NCI-H2171 (cell line): ENCODE measurements at places on chromosomes 5 and 9.

DNA sequence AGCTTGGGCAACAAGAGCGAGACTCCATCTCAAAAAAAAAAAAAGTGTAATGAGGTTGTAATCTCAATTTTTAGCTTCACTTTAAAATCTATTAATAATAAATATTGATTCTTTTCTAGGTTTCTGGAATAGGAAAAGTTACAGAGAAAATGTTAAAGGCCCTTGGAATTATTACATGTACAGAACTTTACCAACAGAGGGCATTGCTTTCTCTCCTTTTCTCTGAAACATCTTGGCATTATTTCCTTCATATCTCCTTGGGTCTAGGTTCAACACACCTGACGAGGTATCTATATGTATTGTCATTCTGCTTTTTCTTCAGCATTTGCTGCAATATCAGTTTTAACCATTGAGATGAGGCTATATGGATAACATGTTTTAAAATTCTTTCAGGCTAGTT is 26.6 kb upstream of the ANKDD1B start:
- DNase-seq = no peak

DNA sequence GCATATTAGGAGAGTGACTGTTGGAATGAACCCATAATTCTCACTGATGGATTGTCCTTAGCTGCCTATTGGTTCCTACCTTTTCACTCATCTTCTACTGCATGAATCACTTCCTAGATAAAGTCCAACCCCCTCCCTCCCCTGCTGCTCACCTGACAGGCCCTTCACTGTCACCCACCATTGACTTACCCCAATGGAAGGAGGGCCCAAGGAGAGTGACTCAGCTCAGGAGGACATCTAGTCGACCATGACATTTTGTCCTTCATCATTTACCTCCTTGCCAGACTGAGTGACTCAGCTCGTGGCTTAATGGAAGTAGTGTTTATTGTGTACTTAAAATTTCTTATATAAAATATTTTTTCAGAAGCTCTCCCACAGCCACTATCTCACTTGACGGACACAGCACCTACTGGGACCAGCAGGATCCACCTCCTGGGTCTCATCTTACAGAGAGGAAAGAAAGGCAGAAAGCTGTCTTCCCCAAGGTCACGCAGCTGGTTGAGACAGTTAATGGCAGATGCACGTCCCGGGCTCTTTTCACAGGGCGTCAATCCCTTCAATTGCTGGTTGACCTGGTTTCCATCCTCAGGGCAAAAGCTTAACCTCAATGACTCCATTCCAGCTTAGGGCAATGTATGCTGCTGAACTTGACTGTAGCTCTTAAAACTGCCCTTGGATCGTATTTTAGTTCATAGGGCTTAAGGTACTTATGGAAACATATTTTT is 142.3 kb downstream of the MARCHF11 start:
- no peak for DNase-seq

GRCh38 chr5:80759866-80760577 is 105.2 kb upstream of the DHFR start:
- no peak for DNase-seq

- peak; percentile 53 for DNase-seq
Measured at GRCh38 chr9:137672907-137673791, 54.3 kb downstream of the EHMT1 start.

- DNase-seq = no peak
Measured at GRCh38 chr5:73233461-73234203, 60.6 kb downstream of the TMEM174 start.

GRCh38 chr9:89745601-89746376 is 141.0 kb downstream of the GADD45G start:
- DNase-seq = no peak

DNA sequence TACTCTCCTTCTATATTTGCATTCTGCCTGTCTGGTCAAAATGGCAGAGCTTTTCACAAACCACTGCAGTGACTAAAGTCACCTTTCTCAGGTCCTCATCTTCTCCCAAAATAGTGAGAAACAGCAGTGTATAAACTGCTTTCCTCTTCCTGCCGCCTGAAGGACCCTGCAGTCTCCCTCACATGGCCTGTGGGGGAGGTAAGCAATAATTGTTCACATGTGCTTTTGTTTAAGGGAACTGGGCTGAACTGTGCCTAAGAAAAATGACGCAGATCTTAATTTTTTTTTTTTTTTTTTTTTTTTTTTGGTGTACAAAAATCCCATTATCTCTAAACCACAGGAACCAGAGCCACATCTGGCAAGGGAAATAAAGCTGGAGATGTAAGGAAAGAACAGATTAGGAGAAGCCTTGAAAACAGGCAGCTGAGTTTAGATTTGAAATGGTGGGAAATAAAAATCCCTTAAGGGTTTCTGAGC is 131.7 kb upstream of the VLDLR start:
- DNase-seq = no peak

DNA sequence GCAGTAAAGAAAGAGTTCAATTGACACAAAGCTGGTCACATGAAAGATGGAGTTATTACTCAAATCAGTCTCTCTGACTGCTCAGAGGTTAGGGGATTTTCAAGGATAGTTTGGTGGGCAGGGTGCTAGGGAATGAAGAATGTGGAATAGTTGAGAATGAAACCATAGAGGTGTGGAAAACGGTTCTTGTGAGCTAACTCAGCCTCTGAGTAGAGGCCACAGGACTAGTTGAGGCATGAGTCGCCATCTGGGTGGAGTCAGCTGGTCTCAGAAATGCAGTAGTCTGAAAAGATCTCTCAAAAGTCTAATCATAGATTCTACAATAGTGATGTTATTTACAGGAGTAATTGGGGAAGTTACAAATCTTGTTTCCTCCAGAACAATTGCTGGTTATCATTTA is 178.9 kb upstream of the SPEF2 start:
- no peak for DNase-seq

GRCh38 chr9:80175286-80176150 is 603.8 kb downstream of the TLE4 start:
- peak; percentile 17 for DNase-seq

GRCh38 chr5:88808153-88808552 is 74.8 kb downstream of the MEF2C start:
- no peak for DNase-seq

DNA sequence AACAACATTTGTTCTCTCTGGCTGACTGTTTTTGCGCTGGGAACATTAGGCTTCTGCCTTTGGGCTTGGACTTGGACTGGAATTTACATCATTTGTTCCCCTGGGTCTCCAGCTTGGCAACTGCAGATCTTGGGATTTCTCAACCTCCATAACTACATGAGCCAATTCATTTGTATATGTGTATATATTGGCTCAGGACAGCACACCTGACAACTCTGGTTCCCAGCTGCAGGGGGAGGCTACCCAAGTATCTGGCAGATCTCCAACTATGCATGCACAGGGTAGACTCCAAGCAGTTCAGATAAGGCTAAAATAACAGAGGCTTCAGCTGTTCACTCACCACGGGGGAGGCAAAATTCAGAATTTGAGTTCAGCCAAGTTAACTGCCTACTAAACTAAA is 31.6 kb upstream of the F2RL1 start:
- DNase-seq = no peak

DNA sequence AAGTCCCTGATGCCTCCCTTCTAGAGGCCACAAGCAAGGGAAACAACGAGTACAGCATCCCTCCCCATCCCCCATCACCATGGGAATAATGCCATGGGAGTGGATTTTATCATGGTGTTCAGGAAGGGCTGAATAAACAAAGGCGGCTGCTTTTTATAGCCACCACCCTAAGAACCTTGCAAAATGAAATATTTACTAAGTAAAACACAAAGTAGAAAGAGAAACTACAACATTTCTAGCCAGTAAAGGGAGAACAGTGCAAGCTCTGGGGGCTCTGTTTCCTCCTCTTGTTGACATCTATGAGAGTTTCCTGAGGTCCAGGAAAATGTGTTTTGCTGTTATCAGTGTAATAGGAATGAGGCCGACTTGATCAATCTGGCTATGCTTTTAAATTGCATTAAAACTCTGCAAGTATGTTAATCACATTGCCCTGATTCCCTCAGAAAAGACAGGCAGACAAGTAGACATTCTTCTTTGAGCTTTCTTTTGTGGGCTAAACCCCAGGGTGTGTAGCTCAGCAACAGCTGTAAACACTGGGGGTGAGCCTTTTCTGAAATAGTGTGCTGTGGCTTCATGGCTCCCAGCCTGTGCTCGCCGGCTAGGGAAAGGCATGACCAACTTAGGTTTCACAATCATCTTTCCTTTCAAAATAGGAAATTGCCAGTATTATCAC is 31.1 kb downstream of the SV2C start:
- DNase-seq = no peak

- no peak for DNase-seq
Measured at GRCh38 chr9:137506274-137506673, 43.9 kb downstream of the PNPLA7 start.

DNA sequence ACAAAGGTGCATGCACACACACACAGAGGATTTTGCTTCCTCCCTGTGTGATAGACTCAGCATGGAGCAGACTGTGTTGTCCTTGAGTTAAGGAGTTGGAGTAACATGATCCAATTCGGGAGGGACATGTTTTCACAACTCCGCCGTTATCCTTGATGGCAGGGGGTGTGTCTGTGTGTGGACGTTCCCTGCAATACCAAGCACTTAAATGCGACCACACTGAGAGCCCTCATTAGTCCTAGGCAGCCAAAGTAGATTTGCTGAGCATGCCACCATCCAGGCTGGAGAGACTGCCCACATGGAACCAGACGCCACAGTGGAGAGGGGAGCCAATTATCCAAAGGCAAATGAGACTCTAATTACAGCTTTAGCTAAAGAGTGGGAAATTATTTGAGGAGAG is 140.1 kb downstream of the DOCK2 start:
- DNase-seq = no peak

DNA sequence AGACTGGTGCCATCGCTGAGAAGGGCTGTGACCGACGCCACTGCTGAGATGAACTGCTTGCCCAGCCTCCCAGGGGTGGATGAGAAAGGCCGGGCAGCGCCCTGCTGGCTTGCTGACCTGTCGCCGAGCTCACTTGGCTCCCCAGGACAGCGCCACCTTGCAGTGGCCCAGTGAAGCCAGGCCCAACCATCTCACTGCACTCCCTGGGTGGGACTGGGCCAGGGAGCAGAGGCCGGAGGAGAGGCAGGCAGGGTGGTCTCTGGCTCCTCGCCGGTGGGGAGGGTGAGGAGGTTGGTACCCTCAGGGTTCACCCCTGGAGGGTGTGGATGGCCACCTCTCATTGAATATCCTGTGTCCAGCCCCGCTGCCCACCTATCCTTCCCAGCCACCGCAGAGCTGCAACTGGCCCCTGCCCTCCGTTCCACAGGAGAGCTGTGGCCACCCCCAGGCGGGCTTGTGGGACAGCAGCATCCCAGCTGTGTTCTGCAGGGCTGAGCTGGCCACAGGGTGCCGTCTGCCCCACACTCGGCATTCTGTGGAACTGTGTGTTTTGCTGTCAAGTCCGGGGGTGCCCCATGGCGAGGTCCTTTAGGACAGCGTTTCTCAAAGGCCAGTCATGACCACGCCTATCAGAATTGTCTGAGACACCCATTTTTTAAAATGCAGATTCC is 41.0 kb upstream of the FCN2 start:
- DNase-seq = no peak

- DNase-seq = no peak
Measured at GRCh38 chr5:42628821-42629220, 127.8 kb upstream of the CCDC152 start.

GRCh38 chr9:38414040-38414723 is 10.1 kb downstream of the IGFBPL1 start:
- peak; percentile 96 for DNase-seq

DNA sequence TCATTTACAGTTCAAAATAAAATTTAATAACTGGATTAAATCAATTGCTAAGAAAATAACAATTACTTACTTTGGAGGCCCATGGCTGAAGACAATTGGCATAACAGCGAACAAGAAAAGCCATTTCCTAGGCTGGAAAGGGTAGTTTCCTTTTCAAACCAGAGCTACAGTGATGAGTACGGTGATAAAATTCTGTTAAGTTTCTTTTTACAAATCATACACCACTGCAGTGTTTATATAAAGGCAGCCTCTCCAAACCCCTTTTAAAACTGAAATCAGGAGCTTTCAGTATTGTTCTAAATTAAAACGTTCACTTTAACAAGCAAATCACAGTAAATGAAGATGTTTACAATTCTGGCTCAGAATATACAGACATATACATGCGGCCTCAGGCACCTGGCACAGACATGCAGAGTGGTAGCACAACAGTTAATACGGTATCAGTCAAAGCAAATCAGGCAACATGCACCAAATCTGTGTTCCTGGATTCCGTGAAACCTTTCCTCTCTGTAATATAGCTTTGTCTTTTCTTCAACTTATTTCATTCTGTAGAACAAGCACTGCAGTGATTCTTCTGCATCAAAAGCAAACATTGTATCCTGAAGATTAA is 102.9 kb downstream of the RAPGEF6 start:
- DNase-seq = no peak

DNA sequence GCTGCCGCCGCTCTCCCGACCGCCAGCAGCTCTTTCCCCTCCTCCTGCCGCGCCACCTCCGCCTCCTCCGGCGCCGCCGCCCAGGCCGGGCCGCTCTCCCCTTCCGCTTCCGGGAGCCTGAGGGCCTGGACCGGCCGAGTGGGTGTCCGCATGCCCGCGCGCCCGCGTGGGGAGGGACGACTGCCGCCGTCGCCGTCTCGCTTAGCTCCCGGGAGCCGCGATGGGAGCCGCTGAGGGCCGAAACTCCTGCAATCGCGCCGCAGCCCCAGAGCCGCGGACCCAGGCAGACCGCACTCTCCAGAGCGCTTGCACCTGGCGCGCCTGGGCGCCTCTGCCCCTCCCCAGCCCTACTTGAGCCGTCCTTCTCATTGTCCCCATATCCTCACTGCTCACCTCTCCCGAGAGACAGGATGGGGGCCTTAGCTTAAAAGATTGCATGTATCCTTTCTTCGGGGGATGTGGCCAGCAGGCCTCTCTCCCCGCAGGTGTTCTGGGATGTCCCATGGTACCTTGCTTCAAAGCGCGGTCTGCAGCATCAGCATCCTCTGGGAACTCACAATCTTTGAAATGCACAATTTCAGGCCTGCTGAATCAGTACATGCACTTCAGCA is at the start of gene ZDHHC21:
ZDHHC21 (minus strand) TSS at position 182 of the 611 bp plus-strand sequence. CDS start 19,092 bp downstream, outside the sequence.
- DNase-seq = peak; percentile 16

GRCh38 chr9:36029202-36029601 is 7.5 kb upstream of the RECK start:
- no peak for DNase-seq

DNA sequence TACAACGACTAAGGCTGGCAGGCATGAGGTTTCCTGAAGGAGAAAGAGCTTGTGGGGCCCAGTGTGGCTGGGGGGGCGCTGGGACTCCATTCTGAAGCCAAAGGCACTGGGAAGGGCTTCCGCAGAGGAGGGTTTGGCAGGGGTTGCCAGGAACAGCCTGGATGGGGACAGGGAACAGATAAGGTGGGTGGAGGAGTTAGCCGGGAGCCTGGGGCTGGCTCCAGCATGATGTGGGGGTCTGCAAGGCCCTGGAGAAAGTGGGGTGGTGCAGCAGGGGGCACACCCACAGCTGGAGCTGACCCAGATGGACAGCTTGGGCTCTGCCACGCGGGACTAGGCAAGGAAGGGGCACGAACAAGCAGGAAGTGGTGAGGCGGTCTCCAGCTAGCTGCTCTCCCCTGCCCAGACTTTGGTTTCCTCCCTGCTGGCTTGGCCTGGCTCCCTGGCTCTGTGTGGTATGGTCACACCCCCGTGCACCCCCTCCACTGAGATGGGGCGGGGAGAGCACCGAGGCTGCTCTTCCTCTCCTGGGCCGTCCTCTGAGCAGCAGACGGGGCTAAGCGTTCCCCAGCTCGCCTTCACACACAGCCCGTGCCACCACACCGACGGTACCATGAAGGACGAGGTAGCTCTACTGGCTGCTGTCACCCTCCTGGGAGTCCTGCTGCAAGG is at the start of gene LTC4S:
LTC4S (plus strand) TSS at position 519 of the 672 bp plus-strand sequence; CDS start at position 614, 95 bp downstream.
- DNase-seq = no peak
